ENCODE measurements at places on chromosomes 2 and 18.

DNA sequence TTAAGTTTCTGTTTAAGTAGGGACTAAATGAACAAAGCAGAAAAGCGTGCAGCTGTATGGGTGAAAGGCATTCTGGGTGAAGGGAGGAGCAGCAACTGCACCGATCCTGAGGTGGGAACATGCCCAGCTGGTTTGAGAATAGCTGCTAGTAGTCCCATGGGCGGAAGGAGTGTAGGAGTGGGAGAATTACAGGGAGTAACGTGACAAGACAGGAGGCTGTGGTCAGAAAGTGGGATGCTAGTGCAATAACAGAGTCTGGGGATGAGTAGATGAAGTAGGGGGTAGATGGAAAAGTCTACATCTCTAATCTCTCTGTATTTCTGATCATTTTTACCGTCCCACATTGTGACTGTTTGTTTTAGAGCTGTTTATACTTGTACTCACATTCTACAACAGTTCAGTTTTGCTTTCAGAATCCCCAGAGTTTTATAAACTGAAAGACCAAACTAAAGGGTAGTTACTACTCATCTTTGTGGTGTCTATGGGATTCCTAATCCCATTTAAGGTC lies 118.9 kb downstream of the LCLAT1 start:
- no peak for DNase-seq

- DNase-seq, result no peak
These were observed 320.0 kb downstream of the LRATD1 start for GRCh38 chr2:14952400-14952963.

- no peak for DNase-seq
These were observed 374.7 kb downstream of the TNS1 start for GRCh38 chr2:217628061-217628460.

GRCh38 chr2:233852056-233852455 lies 2.3 kb downstream of the HJURP start:
- peak; percentile 72 for DNase-seq

GRCh38 chr18:6746386-6746960 lies 17.0 kb downstream of the ARHGAP28 start:
- DNase-seq, result no peak

- DNase-seq, result no peak
These were observed 5.4 kb upstream of the CERKL start for GRCh38 chr2:181662287-181662686.

DNA sequence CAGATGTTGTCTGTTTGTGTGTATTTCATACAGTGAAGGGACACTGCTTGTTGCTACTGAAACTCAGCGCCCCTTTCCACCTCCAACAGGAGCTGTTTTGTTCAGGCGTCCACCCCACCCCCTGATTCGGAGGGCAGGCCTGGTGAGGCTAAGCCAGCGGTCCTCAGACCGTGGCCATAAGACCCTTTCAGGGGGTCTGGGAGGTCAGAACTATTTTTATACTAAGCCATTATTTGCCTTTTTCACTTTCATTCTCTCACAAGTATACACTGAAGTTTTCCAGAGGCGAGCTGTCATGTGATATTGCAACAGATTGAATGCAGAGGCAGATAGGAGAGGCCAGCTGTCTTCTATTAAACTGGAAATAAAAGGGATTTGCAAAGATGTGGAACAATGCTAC lies 39.7 kb upstream of the IGFBP5 start:
- DNase-seq, result no peak

DNA sequence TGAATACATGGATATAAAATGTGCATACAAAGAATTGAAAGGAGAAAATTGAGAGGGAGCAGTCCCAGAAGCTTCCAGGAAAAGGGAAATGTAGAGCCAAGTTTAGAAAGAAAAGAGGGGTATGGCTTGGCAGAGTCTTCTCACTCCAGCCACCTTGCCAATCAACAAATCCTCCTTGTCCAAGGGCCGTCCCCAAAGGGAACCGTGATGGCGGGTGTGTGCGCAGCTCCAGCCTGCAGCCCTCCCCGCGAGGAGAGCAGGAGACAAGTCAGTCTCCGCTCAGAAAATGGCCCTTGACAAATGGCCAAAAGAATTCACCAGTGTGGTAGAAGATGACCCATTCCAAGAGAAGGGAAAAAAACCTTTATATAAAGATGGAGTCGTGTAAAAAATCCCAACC lies 448.3 kb upstream of the POU3F3 start:
- DNase-seq, result no peak

- no peak for DNase-seq
These were observed 276.8 kb upstream of the PARD3B start for GRCh38 chr2:204268458-204268857.

- no peak for DNase-seq
These were observed 344.2 kb downstream of the LPIN1 start for GRCh38 chr2:12090590-12090989.

GRCh38 chr2:196356332-196356731 lies 185.0 kb upstream of the STK17B start:
- no peak for DNase-seq

DNA sequence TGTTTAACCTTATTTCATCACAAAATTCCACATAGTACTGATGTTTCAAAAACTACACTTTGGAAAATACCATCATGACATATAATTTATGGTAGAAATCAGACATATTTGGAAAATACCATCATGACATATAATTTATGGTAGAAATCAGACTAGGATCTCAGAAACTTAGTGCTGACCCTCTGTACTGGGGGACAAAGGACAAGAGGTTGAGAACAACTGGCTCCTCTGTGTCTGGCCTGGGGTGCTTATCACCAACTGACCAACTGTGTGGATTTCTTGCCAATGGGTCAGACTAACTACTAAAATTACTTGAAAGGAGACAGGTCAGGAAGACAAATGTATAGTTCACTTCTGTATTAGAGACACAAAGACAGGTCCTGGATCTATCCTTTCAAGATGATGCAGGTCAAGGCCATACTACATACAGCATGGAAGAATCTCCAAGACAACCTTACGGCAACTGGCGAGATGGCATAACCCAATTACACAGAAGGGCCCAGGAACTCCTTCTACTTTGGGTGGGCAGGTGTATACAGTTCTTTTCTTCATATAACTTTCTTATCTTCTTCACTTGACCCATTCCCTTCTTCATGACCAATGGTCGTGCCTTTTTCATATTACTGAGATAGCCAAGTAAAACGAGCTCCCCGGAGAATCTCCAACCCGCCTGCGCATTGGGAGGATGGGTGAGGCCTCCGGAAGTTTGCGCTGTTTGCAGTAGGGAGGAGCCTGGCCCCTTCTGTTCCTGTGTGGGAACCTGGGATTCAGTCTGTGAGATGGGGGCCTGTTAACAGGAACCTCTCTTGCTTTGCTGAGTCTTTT lies 290.5 kb downstream of the AGPS start:
- DNase-seq, result no peak

DNA sequence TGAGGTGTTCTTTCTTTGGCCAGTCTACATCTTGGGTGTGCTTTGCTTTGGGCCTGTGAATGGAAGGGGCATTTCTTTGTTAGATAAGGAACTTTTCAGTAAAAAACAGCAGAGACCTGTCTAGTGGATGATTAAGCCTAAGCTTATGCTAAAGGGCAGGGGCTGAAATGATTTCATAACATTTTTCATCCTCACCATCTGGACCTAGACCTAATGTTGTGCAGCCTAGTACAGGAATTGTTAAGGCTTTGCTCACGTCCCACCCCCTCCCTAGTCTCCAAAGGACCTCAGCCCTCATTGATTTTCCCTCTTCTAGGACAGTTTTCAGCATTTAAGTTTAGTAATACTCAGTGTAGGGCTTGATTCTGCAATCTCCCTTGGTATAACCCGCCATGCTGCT lies 111.8 kb downstream of the PRKCE start:
- DNase-seq, result no peak

DNA sequence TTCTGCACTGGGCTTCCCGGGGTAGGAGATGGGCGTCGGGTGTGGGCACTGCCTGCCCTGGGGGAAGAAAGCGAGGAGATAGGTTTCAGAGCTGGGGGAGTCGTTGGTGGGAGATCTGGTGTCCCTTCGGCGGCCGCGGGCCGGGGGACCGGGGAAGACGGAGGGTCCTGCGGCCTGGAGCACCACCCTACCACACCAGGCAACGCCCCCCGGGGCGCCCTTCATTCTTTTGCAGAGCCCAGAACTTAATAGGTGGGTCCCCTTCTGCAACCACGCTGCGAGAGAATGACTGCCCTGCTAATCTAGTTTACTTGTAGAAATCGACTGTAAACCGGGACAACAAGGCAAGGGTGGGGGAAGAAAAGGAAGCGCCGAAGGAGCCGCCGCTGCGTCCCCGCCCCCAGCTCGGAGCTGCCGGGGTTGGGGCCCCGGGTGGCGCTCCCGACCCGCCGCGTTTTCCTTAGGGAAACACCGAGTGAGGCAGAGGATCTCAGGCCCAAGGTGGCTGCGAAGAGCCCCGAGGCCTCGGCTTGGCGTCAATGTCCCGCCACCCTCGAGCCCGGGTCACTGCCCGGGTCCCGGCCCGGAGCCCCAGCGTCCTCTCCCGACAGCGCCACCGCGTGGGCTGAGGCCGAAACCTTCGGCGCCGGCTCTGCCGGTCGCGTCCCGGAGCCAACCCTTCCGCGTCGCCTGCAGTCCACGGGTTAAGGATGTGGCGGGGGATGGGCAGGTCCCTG lies 5.4 kb upstream of the SATB2 start:
- peak; percentile 35 for DNase-seq

DNA sequence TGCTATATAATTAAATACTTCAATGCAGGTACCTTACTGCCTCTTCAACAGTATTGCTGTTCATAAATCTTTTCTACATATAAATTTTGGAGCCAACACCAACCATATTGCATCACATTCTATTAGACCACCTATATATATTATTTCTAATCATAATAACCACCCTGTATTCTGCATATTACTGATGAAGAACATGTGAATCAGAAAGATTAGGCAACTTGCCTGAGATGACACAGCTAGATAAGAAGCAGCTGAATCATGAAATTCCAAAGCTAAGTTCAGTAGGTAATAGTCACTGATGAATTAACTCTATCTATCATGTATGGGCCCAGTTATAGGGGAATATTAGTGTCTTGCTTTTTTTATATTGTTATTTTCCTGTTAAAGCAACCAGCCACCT lies 161.8 kb downstream of the AGPS start:
- no peak for DNase-seq

DNA sequence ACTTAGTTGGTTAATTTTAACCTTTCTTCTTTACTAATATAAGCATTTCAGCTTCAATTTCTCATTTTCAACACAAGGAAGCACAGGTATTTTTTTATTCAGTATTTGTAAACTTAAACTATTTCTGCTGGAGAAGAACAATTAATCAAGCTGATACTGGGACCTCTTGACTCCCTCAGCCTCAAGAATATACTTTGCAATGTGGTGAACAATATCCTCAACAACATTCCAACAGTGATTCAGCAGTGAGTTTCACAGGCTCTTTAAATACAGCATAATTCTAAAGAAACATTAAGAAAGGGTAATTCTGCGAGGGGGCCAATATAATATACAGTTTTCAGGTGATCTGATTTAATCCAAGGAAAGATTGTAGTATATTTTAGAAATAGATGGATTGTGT lies 10.0 kb downstream of the RAPGEF4 start:
- DNase-seq, result no peak

DNA sequence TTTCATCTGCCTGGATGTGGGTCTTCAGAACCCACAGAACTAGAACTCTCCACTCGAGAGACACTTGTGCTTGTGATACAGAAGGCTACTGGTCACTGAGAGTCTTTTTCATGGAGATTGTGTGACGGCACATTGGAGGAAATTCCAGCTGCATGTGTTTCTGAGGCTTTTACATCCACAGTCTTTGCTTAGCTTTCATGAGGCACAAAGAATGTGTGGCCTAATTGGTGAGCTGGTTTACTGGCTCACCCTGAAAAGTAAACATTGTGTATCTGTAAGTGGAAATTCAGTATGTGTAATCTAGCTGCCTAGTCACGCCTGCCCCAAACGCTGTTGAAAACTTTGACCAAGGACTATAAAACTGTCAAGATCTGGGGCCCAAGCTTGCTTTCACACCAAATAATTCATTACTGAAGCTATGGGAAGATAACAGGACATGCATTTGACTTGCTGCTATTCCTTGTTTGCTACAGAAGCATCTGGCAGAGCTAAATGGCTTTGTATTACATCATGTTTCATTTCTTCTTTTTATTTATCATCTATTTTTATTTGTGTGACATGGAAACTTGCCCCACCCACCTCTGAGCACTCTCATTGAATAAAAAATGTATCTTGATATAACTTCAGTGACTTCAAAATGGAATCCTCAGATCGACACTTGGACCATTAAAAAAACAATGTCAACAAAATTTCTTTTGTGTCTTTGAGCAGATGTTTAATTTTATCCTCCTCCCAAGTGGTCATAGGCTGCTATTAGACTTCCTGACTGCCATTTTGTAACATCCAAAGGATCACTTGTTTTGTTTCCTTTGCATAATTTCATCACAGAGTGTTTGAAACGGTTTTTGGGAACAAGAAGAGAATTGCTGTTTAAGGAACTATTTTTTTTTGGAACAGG lies 80.2 kb downstream of the EFEMP1 start:
- DNase-seq, result no peak

GRCh38 chr2:15971351-15971750 lies 31.0 kb downstream of the MYCN start:
- DNase-seq, result no peak

DNA sequence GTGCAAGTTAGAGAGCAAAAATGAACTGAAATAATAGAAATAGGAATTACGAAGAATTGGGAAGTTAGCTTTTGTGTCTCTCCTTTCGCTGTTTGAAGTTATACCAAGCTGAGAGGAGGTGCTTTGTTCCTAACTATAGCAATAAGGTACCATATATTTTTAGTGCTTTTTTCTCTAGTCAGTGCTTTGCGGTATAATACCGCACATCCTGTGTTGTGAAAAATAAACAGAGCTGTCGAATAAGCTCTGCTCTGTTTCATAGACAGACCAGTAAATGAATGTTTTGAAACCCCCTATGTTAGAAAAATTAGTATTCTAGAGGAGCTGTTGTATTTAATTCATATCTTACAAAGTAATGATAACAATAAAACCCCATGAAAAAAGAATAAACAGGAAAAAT lies 130.8 kb downstream of the MAP4K4 start:
- no peak for DNase-seq
